ENCODE measurements at places on chromosomes 5 and 9.

DNA sequence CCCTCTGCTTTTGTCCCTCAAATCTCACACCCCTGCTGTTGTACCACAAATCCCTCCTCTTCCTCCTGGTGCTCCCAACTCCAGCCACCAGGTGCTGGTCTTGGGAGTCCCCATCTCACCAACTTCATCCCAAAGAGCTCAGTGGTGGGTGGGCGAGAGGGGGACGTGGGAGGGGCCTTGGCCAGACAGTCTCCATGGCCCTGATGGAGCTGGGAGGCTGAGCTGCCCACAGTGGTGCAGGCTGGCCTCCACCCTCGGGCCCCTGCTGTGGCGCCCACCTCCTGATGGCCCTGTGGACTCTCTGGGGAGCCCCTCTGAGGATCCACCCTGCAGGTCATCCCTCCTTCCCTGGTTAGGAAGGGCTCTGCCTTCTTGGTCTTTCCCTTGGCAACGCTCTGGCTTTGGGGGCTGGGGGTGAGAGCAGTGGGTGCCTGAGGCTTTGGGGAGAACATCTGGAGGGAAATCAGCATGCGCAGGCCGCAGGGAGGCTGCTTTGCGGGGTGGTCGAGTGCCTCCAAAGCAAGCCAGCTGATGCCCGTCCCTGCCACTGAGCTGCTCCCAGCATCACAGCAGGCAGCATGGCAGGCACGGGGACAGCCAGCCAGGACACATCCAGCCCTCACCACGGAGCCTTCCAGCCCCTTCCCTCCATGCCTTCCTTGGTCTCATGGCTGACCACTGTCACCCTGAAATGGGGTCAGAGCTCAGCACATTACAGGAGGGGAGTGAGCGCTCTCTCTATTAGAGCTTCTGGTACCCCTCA, 7.6 kb upstream of the FAM163B start:
- DNase-seq: no peak

GRCh38 chr9:84002344-84002743, 21.7 kb downstream of the RMI1 start:
- no peak for DNase-seq

GRCh38 chr5:73974871-73975360, 348.9 kb downstream of the ARHGEF28 start:
- no peak for DNase-seq

DNA sequence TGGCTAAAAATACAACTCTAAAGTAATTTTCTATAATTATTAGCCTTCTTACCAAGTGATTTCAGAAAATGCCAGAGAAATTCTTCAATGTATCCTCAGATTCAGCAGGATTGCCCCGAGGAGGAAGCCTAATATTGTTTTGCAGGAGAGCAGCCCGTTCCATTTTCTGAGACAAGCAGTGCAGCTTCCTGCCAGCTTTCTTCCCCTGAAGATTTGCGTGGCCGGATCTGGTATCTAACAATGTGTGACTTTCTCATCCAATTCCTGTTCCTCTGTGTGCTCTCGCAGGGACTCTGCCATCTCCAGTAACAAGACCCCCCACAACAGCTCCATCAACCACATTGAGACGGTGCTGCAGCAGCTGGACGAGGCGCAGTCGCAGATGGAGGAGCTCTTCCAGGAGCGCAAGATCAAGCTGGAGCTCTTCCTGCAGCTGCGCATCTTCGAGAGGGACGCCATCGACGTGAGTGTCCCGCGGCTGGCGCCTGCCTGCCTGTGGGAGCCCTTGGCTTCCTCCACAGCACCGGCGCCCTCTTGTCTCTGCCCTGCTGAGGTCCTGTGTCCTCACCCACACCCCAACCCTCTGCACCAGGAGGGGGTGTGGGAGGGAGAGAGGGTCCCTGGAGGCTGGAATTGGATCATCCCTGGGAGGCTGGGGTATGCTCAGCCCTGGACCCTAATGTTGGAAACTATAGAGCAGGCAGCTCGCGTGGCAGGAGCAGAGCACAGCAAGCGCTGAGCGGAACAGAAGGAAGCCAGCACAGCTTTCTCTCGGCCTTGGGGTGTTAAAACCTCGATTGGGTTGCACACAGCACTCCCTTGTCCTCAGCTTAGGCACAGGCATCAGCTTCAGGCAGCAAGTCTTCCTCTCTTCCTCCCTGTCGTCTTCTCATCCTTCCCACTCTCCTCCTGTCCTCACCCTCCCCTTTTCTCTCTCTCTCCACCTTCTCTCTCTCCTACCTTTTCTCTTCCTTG, 216.2 kb downstream of the TRIO start:
- DNase-seq: no peak

DNA sequence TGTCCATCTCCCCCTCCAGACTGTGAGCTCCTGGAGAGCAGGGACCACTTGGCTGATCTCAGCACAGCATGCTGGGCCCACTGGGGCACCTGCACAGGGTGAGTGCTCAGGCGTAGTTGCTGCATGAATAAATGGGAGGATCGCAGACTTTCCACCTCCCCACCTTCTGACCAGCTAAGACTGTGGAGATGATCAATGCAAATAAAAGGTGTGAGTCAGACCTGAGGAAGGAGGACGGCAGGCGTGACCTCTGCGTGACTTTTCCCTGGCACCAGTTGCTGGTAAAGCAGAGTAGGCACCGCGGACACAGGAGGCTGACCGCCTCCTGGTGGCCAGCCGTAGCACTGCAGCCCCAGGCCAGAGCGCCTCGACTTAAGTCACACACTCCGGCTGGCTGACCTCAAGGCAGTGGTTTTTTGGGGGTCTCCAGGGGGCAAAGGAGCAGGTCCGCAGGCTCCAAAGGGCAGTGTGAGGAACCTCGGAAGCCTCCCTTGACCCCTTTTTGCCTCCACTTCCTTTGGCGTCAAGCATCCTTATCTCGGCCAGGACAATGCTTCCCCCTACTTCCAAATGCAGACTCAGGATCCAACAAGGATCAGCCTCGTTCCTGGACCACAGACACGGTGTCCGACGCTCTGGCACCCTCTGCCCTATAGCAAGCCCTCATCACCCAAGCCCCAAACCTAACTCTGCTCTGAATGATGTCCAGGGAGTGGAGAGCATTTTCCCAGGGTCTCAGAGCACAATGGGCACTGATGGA, 12.7 kb upstream of the TDRD7 start:
- peak; percentile 57 for DNase-seq
